ENCODE measurements at places on chromosomes 6 and 20. TPM values are rescaled to one million over a fixed set of nuclear protein-coding genes. Genes with fewer than 3 reads are reported as not detected.

GRCh38 chr6:72535124-72535523 lies 86.7 kb upstream of the KCNQ5 start:
- no peak for DNase-seq

- DNase-seq, result no peak
Measured at GRCh38 chr6:166543603-166544295, 42.7 kb downstream of the RAMACL start.

SLPI gene
- not detected for total RNA-seq

DNA sequence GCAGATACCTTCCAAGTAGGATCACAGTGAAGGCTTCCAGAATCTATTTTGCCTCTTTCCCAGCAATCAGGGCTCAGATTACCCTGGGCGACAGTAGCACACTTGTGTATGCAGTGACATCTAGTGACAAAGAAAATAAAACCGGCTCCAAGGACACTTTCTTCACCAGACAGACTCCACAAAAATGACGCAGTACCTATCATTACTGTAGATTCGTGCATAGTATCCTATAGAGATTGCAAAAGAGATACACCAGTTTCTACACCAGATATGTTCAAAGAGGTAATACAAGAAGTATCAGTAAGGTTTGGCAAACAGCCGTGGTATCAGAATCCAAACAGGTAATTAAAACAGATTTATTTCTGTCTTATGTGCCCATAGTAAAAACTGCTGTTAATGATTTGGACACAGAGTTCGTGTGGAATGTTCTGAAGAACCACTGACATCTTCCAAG lies 600.4 kb upstream of the JAG1 start:
- DNase-seq, result no peak

DNA sequence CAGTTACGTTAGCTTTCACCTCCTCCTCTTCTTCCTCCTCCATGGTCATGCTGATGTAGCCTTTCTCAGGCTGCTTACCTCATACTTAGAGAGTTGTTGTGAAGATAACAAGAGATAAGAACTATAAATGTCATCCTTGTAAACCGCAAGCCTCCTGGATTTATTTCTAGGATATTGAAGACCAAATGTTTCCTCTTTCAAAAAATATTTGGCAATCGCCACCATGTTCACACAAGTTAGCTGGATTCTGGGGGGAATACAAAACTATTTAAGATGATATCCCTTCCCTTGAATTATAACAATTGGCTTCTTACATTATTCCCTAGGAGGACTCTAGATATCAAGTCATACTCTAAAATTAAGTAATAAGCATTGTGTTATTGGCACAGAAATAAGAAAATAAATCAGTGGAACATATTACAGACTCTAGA lies 99.8 kb upstream of the PLEKHG1 start:
- DNase-seq, result no peak

BTN1A1 gene
- not detected for total RNA-seq

DNA sequence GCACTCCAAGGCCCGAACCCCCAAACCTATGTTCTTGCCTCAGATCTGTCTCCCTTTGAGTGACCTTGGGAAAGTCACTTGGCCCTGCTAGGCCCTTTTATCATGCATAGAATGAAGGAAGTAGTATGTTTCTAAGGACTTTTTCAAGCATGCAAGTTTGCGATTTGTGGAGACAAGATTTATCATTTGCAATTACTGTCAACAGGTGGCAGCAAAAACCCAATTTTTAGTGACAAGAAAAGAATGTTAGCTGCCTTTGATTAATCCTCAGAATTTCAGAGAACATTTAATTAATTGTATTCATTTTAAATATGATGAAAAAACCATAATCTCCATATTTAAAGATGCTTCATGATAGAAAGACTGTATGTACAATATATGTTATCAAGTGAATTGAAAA lies 28.3 kb upstream of the PREP start:
- no peak for DNase-seq
